Temporal lobe (tissue), 4 donors: ENCODE measurements at places on chromosomes 12 and 14. TPM values are rescaled to one million over a fixed set of nuclear protein-coding genes. Genes with fewer than 3 reads are reported as not detected.

Gene KRT79
- not detected for total RNA-seq

Gene TMEM233
- total RNA-seq: not detected

Gene SIX6
- total RNA-seq: not detected

Gene ENO2
- 164 TPM for total RNA-seq

Gene CDKN3
- total RNA-seq: 3.2 TPM

Gene HOXC6
- not detected for total RNA-seq

Gene NUDT14
- total RNA-seq: 14.8 TPM

Gene TMEM229B
- 22.6 TPM for total RNA-seq

Gene SMIM41
- total RNA-seq: not detected

Gene TAS2R19
- 11.3 TPM for total RNA-seq

Gene CBLN3
- 0.25 TPM for total RNA-seq

Gene LMNTD1
- total RNA-seq: 1.2 TPM

Gene BCL2L2
- total RNA-seq: 11.1 TPM

Gene KRT6C
- not detected for total RNA-seq

Gene LBHD2
- not detected for total RNA-seq

Gene ZNF664
- 48.4 TPM for total RNA-seq

Gene LTBR
- 0.98 TPM for total RNA-seq

Gene MDGA2
- total RNA-seq: 51.1 TPM

Gene RND1
- total RNA-seq: 27.5 TPM

Gene JDP2
- 3.2 TPM for total RNA-seq

Gene SLC25A29
- total RNA-seq: 42.8 TPM

Gene TAS2R9
- total RNA-seq: 0.25 TPM

Gene PAH
- 0.25 TPM for total RNA-seq

Gene KLRF1
- total RNA-seq: not detected

Gene NINJ2
- 0.49 TPM for total RNA-seq

Gene HOXC11
- total RNA-seq: not detected

Gene DIO2
- 27.0 TPM for total RNA-seq

Gene SLC39A9
- 66.6 TPM for total RNA-seq

Gene PTCSC3
- total RNA-seq: not detected

Gene KTN1
- 66.6 TPM for total RNA-seq

Gene EID3
- total RNA-seq: 3.2 TPM

Gene ITGA7
- total RNA-seq: 9.1 TPM

Gene VRTN
- total RNA-seq: not detected

Gene GRIP1
- total RNA-seq: 77.9 TPM
